Activated T-cell treated with anti-CD3 and anti-CD28 coated beads for 1 hour (primary cell): ENCODE measurements at places on chromosomes 6 and 20.
A peak's percentile ranks its signal among the peaks of the same experiment; 100 is the strongest.

- no peak for DNase-seq
These were observed 60.4 kb downstream of the SCAND1 start for GRCh38 chr20:35893942-35894341.

DNA sequence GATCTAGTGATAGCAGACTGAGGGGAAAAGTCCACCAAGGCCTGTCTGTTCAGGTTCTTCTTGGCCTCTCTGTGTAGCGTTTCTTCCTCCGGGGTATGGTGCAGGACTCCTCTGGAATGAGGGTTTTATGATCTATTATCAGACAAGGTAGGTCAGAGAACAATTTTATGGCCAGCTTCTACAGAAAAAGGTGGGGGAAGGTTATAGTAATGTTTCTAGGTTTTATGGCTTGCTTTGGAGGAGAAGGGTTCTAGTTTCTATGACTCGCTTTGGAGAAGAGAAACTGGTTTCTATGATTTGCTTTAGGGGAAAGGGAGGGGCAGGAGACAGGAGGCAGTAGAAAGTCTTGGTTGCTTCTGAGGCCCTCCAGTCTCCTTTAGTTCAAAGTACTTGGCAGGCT is 144.8 kb upstream of the LAMA2 start:
- DNase-seq = no peak

- DNase-seq = no peak
These were observed 196.6 kb downstream of the OTOR start for GRCh38 chr20:16944745-16945144.

- no peak for DNase-seq
These were observed 74.1 kb upstream of the SLC4A11 start for GRCh38 chr20:3312940-3313682.

- no peak for DNase-seq
These were observed 995.8 kb upstream of the FLRT3 start for GRCh38 chr20:15333170-15333569.

DNA sequence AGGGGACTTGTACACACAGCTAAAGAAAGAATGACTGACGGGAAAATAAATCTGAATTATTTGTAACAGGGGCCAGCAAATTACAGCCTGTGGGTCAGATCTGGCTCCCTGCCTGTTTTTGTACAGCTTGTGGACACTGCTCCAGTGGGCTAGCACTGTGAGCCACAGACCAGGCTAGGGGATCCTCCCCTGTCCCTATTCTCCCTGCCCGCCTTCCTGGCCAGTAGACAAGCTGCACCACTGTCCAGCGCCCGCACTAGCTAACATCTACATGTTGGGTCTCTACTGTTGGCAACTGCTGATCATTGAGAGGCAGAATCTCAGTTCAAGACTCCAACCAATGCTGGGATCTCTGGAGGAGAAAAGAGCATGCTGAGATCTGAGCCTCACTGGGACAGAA is 10.7 kb downstream of the OSER1 start:
- DNase-seq = no peak

DNA sequence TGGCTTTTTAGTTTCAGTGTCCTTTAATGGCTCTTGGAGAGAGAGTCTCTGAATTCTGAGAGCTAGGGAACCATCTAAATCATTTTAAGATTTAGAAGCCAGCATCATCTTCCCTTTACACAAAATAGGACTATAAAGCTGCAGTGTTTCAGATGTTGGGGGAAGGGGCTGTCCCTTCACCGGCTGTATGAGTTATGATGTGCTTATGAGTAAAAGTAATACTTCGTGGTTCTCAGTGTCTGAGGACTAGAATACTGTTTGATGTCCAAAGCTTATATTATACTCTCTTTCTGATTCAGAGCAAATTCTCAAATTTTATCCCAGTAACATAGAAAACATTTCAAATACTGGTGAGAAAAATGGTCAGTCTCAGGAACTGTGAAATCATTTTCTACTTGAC is 63.5 kb upstream of the FAM8A1 start:
- DNase-seq = no peak

DNA sequence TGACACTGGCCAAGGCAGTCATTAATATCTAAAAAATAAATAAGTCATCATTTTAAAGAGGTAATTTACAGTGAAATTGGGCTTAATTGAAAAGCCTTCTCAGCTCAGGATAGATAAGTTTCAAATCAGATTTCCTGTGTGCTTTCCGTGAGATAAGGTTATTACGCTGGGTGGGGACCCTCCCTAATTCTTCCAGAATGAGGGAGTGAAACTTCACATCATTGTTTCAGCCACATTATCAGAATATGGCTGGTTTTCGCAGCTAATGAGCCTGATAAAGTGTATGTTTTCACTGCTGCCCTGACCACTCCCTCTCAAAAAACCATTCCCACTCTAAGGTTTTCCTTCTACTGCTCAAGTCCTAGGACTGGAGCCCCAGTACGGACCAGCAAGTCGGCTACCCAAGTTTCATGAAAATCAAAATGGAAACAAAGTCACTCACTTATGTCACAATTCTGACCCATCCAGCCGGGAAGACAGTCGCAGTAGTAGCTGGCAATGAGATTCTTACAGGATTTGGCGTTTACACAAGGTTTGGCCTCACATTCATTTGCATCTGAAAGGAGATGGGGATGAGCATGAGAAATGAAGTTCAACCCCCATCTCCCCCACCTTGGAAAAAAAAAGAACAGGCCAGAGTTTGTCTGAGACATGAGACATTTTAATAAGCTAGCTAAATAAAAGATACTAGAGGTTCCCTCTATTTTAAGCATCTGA is 24.6 kb downstream of the JAG1 start:
- no peak for DNase-seq

DNA sequence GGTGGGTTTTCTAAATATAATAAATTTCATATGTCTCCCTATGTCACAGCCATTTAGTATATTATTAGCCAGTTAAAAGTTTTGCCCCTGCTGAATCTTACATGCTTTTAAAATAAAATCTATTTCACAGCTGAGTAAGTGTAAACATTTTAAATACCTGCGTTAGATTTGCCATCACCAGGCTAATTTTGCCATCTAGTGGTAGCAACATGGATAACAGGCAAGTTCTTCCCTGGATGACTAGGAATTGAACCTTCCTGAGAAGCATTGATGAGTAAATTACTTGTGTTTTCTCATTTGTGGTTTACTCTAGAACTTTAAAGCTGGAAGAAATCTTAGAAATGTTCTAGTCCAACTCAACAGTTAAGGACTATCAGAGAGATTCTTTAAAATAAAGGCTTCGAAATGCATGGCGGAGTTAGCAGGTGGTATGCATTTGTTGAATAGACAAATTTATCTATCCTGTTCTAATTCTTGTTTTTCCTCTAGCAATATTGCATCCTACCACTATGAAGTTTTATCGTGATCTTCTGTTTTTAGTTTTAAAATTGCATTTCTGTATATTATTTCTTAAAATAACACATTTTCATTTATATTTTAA is 2.6 kb downstream of the PRSS35 start:
- no peak for DNase-seq

GRCh38 chr6:30470968-30471367 is 18.3 kb upstream of the HLA-E start:
- DNase-seq = no peak

DNA sequence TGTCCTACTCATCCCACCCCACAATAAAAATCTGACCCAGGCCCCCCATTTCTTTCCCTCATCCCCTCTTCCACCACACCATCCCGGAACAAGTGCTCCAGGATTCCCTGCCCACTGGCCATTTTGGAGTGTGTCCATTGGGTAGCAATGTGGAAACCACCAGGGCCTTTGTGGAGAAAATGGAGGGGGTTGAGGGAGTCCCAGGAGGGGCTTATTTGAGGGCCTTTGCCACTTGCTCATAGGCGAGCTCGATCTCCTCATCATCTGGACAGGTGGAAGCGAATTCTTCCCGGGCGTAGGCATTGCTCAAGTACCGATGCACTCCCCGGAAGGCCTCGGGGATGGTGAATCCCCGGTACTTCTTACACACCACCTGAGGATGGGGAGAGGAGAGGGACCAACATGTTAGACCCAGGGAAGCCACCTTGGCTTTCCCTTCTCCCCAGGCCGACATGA is 1.6 kb upstream of the DDAH2 start:
- no peak for DNase-seq

- DNase-seq = no peak
These were observed 917.1 kb downstream of the KIF16B start for GRCh38 chr20:15656124-15656523.

GRCh38 chr20:34708621-34709043 is 4.5 kb downstream of the TP53INP2 start:
- peak; percentile 43 for DNase-seq

- DNase-seq = no peak
These were observed 330.5 kb downstream of the EPHA7 start for GRCh38 chr6:93088621-93089501.

DNA sequence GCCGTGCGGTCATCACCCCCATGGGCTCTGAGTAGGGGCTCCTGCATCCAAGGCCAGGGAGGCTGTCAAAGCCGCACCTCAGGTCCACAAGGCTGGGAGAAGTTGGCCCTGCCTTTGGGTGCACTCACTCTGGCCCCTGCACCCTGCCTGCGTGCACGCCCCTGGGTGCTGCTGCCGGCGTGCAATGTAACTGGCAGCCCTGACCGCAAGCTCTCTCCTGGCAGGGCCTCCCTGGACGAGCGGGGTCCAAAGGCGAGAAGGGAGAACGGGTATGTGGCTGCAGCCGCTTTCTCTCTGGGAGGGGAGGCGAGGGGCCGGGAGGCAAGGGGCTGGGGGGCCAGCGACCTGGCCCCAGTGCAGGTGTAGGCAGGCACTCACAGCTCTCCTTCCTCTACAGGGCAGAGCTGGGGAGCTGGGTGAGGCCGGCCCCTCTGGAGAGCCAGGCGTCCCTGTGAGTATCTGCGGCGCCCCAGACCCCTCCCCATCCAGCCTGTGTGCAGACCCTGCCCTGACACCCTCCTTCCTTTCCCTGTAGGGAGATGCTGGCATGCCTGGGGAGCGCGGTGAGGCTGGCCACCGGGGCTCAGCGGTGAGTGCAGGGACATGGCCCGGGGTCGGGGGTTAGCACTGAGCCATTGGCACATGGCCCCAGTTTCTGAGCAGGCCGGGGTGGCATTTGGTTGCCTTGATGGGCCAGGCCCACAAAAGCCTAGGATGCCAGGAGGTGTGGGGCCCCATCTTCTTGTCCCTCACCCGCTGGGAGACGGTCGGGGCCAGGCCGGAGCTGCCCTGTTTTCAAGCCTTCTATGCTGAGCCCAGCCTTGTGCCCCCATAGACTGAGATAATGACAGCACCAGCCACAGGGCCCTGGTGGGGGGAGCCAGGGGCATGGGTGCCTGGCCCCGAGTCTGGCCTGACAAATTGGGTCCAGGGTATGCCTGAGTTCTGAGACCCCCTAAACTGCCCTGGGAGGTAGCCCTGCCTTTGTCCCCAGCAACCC is 12.7 kb downstream of the COL9A3 start:
- no peak for DNase-seq

DNA sequence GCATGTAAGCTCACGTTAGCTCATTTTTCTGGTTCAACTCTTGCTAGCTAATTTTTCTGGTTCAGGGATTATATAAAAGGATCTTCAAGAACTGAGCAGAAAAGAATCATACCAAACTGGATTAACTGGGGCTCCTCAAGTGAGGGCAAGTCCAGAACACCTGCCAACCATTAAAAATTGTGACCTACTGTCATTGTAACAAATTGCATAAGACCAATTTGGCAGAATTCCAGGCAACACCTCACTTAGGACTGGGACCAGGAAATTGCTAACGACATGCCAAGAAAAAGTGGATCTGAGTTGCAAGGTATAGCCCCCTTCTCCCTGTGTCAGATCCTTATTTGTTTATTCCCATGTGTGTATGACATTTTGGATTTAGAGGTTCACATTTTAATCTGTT is 216.6 kb downstream of the HIVEP2 start:
- DNase-seq = no peak

GRCh38 chr20:4813863-4814695 is 92.4 kb downstream of the PRND start:
- no peak for DNase-seq
